Hypothalamus (tissue), 51 donors: ENCODE measurements at places on chromosomes 7 and 10.

GRCh38 chr7:29806208-29806994 lies at the start of gene WIPF3:
Gene WIPF3 (plus strand): TSS chr7:29806508. CDS start chr7:29834725, 28,217 bp downstream.
- DNase-seq: no peak

DNA sequence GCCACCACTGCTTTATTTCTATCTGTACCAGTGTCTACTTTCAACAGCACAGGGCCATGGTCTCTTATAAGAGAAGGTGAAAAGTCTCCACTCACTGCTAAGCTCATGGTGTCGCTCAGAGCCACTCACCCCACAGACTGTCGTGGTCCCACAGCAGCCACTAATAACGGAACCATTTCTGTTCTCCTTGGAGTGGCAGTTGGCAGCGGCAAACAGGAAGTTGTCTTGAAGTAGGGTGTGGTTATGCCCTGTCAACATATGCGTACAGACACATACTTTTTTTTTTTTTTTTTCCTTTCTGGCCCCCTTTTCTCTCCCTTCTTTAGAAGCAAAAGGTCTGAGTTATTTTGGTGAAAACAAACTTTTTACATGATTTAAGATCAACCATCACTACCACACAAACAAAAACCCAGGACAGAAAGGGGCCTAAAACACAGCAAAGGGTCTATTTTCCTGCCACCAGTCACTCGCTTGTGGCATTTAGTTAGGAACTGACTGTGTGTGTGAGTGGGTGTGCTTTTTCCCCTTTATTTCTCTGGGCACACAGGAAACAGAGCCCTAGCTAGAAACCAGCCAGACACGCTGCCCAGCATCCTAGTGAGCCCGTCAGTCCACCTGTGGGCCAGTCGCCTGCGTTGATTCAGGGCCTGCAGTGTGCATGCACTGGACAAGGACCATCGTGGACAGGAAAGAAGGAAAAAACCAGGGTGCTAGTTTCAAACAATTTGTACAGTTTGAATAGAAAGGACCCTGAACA lies 96.7 kb upstream of the EFCAB10 start:
- no peak for DNase-seq

- no peak for DNase-seq
Measured at GRCh38 chr10:43377424-43377883, 6.0 kb downstream of the FXYD4 start.

DNA sequence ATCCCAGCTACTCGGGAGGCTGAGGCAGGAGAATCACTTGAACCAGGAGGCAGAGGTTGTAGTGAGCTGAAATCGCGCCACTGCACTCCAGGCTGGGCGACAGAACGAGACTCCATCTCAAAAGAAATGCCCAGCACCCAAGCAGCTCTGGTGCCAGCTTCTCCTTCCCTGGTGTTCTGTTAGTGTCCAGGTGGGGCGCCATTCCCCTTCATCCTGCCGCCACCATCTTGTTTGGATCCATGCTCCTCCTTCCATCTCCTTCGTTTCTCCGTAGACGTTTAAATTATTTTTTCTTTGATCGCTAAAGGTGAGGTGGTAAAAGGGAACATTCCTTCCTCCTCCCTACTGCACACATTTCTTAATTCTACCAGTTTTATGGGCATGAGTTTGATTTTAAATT lies 30.3 kb downstream of the PROSER2 start:
- DNase-seq: no peak

DNA sequence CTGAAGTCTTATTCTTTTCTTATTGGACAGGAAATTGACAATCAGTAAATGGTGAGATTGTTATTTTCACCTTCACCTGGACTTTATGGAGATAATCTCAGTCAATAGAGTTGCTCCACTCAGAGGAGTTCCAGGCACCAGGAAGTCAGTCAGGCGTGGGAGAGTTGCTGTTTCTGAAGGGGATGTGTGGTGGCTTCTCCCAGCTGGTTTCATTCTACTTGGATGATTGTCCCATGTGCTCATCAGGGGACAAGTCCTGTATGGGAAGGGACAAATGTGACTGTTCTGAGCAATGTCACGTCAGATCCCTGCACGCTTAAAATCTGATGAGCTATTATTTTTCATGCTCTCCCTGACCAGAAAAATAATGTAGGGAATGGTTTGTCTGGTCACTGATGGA lies 222.5 kb upstream of the PITRM1 start:
- no peak for DNase-seq

- no peak for DNase-seq
Measured at GRCh38 chr7:70647801-70648498, 484.0 kb upstream of the GALNT17 start.

- DNase-seq: no peak
Measured at GRCh38 chr10:3769556-3769955, 15.5 kb downstream of the KLF6 start.

DNA sequence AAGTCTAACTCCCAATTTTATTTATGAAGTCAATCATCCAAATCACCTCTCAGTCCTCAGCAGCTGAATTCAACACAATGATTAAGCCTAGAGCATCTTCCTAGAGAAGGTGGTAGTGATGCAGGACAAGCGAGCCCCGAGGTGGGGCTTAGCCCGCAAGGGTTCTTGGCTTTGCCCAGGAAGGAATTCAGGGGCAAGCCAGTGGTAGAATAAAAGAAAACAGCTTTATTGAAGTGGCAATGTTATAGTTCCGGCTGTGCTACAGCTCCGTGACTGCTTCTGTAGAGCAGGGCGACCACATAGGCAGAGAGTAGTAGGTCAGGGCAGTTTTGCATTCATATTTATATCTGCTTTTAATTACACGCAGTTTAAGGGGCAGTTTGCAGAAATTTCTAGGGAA lies 18.1 kb downstream of the IL2RA start:
- DNase-seq: no peak

GRCh38 chr7:100668069-100668449 lies 5.5 kb upstream of the GNB2 start:
- DNase-seq: no peak

- no peak for DNase-seq
Measured at GRCh38 chr10:126042354-126042753, 146.0 kb downstream of the FANK1 start.

DNA sequence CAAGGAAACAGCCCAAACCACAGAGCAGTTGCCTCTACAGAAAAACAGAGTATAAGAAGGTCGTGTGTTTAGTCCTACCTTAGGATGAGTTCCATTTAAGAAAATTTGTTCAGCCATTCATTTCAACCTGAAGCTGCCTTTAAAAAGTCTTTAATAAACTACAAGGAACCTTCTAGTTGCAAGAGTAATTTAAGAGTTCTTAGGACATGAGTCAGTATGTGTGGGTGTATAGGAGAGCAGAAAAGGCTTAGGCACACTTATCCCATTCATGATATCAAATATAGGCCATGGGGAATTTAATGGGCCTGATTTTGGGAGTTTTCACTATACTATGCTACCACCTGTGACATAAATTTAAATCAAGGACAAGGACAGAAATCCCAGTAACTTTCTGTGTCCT lies 496.8 kb downstream of the TFEC start:
- no peak for DNase-seq

DNA sequence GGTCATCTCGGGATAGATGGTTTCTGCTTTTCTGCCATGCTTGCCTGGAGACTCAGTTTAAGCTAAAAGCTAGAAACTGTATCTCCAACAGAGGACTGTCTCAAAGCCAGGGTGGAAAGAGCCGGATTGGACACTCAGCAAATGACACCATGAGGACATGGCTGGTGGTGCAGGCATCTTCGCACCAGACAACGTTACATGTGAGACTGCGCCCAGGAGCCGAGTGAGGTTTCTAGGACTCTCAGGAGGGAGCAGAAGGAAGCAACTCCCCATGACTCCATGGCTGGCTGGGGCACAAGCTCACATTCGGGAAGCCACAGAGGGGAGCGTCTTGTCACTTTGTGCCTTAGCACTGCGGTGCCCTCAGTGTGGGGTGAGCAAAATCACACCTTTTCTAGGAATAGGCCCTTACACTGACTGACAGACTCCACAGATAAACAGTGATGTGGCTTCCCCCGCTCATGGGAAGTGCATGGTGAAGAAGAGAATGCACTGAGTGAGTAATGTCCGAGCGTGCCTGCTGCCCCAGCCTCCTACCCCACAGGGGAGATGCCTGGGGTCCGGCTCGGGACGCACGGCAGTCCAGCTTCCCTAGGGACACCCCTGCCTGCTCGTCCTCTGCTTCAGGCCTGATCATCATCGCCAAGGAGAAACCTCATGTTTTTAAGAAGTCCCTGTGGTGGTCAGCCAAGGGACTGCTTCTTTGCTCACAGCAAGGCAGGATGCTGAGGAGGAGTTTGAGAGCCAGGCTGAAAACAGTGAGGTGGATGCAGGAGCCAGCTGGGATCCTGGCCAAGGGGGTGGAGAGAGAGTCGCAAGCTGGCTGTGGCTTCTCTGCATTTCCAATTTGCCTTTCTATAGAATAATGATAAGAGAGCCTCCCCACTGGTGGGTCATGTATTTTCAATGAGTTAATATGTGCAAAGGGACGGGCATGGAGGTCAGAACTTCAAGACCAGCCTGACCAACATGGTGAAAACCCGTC lies 52.2 kb upstream of the FXYD4 start:
- DNase-seq: no peak

DNA sequence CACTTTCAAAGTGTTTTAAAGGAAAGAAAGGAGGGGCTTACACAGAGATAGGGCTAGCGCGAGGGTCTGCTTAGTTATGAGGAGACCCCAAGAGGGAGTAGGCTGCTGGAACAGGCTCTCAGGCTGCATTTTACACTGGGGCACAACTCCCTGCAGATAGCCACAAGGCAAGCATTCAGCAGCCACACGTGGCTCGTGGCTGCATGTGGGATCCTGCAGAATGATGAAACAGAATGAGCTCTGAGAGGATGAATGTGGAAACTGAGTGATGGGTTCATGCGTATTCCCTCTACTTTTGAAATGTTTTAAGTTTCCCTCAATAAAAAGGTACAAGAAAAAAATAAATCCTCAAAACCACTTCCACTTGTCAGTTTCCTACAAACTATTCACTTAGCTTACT lies 37.0 kb downstream of the PIP4K2A start:
- DNase-seq: no peak
